ENCODE measurements at places on chromosomes 2 and 18.

- no peak for DNase-seq
These were observed 17.3 kb upstream of the CNDP2 start for GRCh38 chr18:74478880-74479279.

DNA sequence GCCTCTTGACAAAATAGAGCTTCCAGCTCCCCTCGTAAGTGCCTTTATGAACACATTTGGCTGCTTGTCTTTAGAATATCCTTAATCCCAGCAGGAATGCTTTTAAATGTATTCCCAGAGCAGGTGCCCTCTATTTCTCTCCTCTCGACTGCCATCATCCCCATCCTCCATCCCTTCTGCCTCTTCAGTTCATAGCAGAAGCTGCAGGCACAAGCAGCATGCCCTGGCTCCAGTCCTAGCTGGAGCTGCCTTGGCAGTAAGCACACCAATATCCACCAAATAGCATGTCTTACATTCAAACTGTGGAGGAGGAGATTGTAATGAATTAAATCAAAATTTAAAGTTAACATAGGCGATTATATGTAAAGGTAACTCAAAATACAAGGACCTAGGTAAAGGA lies 891.3 kb upstream of the SLC39A10 start:
- DNase-seq = no peak

DNA sequence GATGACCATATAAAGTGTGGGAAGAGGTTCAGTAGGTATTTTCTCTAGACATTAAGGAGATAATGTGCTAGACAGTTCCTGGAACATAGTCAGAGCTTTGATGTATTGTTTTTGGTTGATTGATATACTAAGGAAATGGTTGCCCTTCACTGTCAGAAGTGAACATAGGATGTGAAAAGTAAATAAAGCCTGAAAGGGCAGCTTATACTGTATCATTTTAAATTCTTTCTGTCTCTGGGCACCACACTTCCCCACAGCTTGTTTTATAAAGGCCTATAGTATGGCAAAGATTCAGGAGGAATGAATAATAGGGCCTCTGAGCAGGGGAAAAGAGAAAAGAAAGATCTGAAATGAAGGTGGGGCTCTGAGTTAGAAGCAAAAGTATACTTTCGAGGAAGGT lies 72.7 kb upstream of the ITPRID2 start:
- no peak for DNase-seq

- no peak for DNase-seq
These were observed 143.3 kb upstream of the ZEB2 start for GRCh38 chr2:144663207-144663606.

All from renal pelvis (tissue), 12 donors.